ENCODE measurements at places on chromosomes 13 and 19.

GRCh38 chr13:79317856-79318255 lies 88.2 kb downstream of the RBM26 start:
- no peak for DNase-seq

GRCh38 chr19:33718651-33719254 lies 77.9 kb upstream of the KCTD15 start:
- DNase-seq: no peak

GRCh38 chr13:99998261-99998660 lies 16.7 kb downstream of the ZIC2 start:
- no peak for DNase-seq

DNA sequence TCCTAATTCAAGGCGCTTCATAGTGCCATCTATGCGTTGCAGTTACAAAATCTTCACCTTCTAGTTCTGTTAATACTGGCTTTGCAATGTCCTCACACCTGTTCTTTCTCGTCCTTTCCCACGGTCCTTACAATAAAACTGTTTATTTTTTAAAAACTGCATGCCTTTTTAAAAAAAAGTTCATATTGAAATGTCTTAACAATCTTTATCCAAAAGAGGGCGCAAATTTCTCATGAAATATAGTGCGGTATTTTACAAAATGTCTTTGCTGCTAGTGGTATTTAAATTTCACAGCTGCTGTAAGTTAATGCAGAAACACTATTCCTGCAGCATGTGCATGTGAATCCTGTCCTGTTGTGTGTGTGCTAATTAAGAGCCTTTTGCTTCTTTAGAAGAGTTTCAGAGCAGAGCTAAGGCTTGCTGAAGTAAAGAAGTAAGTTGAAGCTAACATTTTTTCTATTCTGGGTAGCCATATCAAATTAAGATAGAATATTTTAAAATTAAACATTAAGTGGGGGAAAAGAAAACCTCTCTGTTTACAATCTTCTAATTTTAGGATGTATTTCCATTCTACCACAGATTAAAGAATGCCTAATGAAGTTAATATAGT lies 15.8 kb upstream of the CLDN10 start:
- DNase-seq: no peak

GRCh38 chr13:44591316-44591715 lies 15.2 kb upstream of the TSC22D1 start:
- DNase-seq: no peak

DNA sequence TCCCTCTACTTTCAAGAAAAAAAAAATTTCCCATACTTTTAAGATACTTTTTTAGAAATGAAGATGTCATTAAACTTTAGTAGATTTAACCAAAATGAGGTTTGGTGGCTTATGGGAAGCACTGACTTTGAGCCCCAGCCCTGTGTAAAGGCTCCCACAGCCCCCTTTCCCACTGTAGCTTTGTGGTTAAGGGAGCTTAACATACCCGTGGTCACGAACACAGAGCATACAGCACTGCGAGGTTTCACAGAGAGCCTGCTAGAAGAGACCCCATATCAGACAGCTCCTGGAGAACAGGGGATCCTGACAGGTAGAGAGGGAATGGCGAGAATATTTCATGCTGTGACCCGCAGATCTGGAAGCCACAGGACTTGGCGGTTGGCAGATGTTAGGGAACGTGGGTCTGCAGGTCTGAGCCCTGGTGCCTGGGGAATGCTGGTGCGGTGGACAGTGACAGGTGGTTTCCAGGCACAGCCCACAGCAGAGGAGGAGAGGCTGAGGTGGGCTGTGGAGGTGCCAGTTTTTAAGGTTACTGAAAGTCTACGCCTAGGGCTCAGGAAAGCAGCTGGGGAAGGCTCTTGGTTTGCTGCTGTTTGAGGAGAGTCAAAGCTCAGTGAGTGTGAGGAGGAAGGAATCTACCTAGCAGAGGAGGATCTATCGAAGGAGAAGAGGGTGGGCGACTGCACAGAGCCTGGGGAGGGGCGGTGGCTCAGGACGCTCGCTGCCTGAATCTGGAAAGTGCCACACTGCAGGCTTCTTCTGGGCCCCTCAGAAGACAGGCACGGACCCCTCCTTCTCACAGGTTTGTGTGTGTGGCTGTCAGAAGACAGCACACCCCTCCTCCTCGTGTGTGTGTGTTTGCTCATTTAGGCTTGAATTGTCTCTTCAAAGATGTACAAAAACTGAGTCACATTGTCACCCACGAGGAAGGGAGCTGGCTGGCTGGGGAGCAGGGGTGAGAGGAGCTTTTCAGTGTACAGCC lies 49.9 kb downstream of the SLC7A9 start:
- no peak for DNase-seq

GRCh38 chr13:41136396-41137031 lies 3.9 kb upstream of the KBTBD6 start:
- no peak for DNase-seq

GRCh38 chr13:70108356-70109105 lies at the start of gene KLHL1:
KLHL1 (minus strand) TSS chr13:70108452; CDS start chr13:70107699, 753 bp downstream.
- no peak for DNase-seq

DNA sequence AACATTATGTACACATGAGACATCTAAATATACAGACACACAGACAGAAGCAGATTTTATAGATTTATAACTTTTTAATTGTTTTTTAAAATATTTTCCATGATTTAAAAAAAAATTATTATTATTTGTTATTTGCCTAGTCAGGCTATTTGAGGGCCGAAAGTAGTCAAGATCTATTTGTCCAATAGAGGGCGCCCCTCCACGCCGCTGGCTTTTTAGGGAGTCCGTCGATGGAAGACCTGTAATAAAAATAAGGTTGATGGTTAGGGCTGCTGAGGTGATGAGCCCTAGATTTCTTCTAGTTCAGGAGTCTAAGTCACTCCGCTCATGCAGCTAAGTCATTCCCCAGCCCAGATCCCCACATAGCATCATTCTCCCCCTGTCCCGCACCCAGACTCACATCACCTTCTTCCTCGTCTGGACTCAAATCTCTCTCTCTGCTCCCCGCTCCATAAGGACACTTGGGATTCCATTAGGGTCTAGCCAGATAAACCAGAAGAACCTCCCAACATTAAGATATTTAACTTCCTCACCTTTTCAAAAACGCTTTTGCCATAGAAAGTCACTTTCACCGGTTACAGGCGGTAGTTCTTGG lies 33.9 kb upstream of the CEACAM21 start:
- peak; percentile 54 for DNase-seq

- DNase-seq: no peak
These were observed 257.8 kb downstream of the FOXO1 start for GRCh38 chr13:40408602-40409001.

- DNase-seq: no peak
These were observed 38.7 kb upstream of the FARP1 start for GRCh38 chr13:98103942-98104880.

DNA sequence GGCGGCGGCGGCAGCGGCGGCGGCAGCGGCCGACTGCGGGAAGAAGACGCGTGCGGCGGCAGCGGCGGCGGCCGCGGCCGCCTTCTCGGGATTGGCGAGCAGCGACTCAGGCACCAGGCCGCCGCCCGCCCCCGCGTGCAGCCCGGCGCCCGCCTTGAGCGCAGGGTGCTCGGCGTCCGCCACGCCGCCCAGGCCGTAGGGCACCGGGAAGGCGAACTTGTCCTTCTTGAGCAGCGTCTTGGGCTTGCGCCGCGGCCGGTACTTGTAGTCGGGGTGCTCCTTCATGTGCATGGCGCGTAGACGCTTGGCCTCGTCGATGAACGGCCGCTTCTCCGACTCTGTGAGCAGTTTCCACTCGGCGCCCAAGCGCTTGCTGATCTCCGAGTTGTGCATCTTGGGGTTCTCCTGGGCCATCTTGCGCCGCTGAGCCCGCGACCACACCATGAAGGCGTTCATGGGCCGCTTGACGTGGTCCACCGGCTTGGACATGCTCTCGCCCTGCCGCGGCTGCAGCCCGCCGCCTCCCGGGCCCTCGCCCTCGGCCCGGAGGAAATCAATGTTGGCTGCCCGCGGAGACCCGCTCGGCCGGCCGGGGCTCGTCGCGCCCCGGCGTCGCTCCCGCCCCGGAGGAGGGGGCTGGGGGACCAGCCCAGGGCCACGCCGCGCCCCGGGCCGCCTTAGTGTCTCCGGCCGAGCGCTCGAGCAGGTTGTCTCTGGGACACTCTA lies 621 bp downstream of the SOX21 start:
- DNase-seq: no peak

- no peak for DNase-seq
These were observed 545 bp downstream of the LIPE start for GRCh38 chr19:42426643-42427042.

All from T-helper 2 cell (primary cell).